T follicular helper cell (primary cell): ENCODE measurements at places on chromosomes 1 and 21.

GRCh38 chr21:27564684-27565301, 597.9 kb upstream of the ADAMTS5 start:
- DNase-seq: no peak

- DNase-seq: no peak
Measured at GRCh38 chr1:222620566-222620965, 2.7 kb downstream of the MIA3 start.

DNA sequence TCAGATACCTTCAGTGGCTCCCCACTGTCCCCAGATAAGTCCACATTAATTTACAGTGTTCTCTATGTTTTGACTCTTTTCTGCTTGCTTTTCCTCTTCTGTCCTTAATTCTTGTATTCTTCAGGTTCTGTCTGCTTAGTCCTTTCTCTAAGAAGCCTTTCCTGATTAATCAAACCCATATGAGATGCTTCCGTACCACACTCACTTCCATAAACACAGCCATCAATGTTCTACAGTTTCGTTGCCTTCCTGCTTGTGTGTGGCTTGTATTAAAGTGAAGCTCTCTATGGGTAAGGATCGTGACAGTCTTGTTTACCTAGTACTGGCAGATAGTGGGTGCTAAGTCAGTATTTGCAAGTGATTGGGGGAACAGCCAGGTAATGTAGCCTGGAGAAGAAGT, 75.9 kb downstream of the PRDM2 start:
- no peak for DNase-seq

GRCh38 chr1:71787699-71788098, 494.6 kb downstream of the NEGR1 start:
- no peak for DNase-seq

DNA sequence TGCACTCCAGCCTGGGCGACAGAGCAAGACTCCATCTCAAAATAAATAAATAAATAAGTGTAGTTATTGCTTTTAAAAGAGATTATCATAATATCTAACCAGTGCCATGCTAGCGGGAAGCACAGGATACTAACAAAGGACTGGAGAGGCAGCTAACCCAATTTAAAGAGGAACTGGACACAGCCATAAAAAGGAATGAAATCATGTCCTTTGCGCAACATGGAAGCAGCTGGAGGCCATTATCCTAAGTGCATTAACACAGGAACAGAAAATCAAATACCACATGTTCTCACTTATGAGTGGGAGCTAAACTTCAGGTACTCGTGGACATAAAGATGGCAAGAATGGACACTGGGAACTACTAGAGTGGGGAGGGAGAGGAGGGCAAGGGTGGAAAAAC, 54.9 kb downstream of the TM2D1 start:
- no peak for DNase-seq

DNA sequence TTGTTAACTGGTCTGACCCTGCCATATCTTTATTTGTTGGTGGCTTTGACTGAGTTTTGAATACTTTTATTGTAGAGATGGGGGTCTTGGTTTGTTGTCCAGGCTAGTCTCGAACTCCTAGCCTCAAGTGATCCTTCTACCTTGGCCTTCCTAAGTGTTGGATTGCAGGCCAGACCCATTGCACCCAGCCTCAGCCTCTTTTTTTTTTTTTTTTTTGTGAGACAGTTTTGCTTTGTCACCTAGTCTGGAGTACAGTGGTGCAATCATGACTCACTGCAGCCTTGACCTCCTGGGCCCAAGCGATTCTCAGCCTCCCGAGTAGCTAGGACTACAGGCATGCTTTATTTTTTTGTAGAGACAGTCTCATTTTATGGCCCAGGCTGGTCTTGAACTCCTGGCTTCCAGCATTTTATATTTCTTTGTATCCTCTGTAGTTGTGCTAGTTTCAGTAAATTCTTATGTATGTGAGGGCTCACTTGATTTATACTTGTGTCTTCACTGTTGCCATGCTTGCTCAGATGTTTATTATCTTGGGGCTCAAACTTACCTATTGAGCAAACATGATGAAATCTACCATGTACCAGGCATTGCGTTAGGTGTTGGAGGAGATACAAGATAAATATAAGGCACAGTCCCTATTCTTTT, 24.1 kb downstream of the THRAP3 start:
- DNase-seq: no peak

DNA sequence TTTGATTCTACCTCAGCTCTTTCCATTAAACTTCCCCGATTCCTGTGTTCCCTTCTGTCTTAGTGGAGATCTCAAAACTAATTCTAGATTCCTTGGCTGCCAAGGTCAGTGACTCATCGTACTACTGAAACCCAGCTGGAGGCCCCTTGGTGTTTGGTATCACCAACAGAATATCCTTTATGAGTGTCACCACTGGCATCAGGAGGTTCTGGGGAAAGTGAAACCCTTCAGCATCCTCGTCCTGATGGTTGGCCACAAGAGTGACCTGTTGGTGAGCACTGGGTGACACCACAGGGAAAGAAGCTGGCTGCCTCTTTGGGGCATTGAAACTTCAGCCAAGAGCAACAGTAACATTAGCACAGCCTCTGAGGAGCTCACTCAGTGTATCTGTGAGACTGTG, 9.6 kb downstream of the RAB42 start:
- no peak for DNase-seq

DNA sequence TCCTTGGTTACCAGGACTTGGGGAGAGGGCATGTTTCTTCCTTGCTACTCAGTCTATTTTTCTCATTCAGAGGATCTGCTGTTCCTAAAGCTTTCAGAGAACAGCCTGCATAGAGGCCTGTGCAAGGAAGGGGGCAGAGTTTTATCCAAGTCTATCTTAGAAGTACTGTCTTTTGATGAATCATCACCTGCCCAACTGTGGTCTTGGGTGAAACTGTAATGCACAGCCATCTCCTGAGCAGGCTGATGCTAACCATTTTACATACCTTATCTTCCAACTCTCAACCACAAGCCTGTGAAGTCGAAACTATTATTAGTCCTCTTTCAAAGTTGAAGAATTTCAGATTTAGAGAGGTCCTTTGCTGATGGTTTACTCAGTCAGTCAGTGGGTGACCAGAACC, 368.0 kb downstream of the HHAT start:
- no peak for DNase-seq

GRCh38 chr1:8963963-8964362, 18.3 kb downstream of the CA6 start:
- no peak for DNase-seq

DNA sequence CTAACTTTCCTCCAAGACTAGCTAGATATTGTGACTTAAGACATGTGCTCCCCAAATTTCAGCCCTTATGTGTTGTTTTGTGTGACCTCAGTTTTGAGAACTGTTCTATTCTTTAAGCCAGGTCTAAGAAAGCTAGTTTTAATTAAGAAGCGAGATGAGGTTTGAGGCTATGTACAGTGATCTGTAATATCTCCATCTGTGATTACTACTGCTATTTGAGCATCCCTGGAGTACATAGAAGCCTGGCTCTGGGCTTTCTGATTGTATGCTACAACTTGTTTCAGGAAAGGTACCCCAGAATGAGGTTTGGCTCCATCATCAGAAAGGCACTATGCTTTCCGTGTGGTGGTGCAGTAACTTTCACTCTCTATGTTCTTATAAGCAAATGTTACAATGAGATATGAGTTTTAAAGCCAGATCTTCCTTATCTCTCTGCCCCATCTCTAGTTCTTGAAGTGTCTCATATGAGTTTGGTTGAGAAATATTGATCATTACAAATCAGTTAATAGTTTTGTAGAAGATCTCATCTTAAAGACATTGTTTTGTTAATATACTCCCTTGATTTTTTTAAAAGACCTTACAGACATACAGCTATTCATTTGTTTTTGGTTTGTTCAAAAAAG, 605 bp downstream of the RGS4 start:
- DNase-seq: no peak

DNA sequence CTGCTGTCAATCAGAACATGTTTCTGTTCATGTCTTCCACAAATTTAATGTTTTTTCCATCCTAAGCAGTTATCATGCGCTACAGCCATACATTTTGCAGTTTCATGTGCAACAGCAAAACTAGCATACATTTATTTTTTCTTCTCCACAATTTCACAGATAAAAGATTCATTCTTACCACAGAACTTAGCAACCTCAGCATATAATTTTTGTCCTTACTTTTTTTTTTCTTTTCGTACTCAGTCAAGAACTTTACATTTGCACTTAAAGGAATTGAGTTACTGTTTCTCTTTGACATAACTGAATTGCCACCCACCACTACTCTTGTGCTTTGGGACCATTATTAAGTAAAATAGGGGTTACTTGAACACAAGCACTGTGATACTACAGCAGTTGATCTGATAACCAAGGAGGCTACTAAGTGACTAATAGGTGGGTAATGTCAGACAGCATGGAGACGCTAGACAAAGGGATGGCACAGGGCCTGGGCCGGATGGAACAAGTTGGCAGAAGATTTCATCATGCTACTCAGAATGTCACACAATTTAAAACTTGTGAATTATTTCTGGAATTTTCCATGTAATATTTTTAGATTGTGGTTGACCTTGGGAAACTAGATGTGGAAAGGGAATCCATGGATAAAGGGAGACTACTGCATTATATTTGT, 50.2 kb upstream of the LHX8 start:
- no peak for DNase-seq

- DNase-seq: no peak
Measured at GRCh38 chr1:156747742-156748669, 3.5 kb downstream of the HDGF start.

- DNase-seq: no peak
Measured at GRCh38 chr1:57959531-57960241, 535.8 kb upstream of the DAB1 start.

DNA sequence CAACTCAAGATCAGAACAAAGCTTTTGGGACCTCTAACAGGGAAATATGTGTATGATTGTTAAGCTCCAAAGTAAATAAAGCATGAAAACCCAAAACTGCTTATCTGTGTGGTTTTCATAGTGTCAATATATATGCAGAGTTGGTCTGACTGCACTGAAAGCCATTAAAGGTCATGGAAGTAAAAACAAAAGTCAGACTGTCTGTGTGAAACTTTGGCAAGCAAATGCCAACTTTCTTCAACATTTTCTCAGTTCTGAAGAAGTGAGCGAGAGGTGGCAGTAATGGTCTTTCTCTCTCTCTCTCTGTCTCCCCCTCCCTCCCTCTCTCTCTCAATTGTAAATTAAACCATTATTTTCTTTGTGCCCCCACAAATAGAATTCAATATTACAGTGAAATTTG, 100.1 kb upstream of the S1PR1 start:
- DNase-seq: no peak

- DNase-seq: no peak
Measured at GRCh38 chr1:242398351-242398750, 126.1 kb downstream of the PLD5 start.

- no peak for DNase-seq
Measured at GRCh38 chr1:31811605-31812004, 4.2 kb downstream of the SPOCD1 start.

- no peak for DNase-seq
Measured at GRCh38 chr1:100387209-100387608, 34.9 kb downstream of the CDC14A start.
